Heart right ventricle (tissue), 16 donors: ENCODE measurements at places on chromosomes 1 and 21. TPM values are rescaled to one million over a fixed set of nuclear protein-coding genes. Genes with fewer than 3 reads are reported as not detected.

DNA sequence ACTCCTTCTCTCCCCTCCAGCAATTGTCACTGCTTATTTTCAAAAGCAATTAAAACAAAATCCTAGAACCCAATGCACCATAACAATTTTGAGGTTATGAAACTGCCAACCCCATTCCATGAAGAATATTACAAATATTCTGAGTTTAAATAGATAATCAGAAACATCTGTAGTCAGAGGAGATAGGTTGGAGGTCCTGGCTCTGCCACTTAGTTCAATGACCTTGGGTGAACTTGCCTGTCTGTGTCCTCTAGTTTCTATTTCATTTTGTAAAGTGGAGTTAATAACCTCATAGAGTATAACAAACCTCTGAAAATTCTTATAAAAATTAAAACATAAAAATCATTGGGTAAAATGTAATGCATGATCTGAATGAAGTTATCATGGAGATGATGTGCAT, 164.6 kb downstream of the KCTD3 start:
- H3K36me3 ChIP-seq = no peaks in the 10 kb centered on the region
- no peaks in the 10 kb centered on the region for H3K27me3 ChIP-seq
- no peak overlapping the region for H3K27ac ChIP-seq
- DNase-seq = no peak

- H3K4me1 ChIP-seq = no peaks in the 10 kb centered on the region
- no peak overlapping the region for H3K27ac ChIP-seq
- no peaks in the 10 kb centered on the region for H3K27me3 ChIP-seq
- no peaks in the 10 kb centered on the region for H3K36me3 ChIP-seq
Observed at GRCh38 chr21:25855576-25855975, 120.8 kb downstream of the GABPA start.

DNA sequence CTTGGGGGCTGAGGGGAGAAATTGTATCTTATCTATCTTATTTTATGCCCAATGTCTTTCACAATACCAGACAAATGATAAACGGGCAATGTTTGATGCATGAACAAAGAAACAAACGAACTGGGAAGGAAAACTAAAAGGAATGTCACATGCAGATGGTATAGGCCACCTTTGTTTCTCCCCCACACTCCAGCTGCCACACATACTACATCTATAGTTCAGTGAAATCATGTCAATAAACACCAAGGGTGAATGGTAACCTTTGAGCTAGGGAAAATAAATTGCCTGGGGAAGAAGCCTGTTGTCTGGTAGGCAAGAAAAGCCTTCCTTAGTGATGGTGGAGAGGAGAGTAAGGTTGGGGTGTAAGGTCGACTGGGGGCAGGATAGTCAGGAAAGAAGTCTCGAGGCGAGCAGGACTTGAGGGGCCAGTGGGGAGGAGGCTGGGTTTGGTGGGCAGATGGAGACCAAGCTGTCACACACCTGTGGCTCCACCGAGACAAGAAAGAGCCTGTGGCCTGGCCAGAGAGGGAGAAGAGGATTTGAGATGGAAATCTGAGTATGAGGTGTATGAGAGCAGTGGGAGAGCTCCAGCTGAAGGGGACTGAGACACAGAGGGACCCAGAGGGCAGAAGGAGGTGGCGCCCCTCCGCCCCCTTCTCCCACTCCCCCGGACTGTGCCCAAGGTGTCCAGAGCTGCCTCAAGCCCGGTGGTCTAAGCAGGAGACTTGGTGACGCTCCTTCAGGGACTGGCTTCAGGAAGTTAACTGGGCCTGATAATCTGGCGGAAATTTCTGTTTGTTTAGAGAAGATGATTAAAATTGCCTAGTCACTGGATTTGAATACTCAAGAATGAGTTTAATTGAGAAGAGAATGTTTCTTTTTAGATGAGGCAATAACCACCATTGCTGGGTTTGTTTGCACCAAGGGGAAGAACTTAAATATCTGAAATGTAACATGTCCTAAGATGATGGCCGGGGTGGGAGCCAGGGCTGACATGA, 37.3 kb downstream of the ATF3 start:
- no peaks in the 10 kb centered on the region for H3K27me3 ChIP-seq
- H3K27ac ChIP-seq = no peak overlapping the region
- H3K4me3 ChIP-seq = no peak overlapping the region
- DNase-seq = no peak

DNA sequence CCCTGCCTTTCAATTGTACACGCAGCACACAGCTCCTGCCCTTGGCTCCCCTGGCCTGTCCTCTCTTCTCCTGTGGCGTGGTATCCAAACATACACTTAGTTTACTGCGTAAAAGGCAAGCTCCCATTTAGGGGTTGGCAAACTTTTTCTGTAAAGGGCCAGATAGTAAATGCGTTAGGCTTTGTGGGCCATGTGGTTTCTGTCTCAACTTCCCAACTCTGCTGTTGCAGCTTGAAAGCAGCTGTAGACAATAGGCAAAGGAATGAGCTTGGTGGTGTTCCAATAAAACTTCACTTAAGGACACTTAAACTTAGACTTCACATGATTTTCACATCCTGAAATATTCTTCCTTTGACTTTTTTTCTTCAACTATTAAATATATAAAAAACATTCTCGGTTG, 63.3 kb downstream of the RHOU start:
- H3K36me3 ChIP-seq = no peaks in the 10 kb centered on the region
- H3K27ac ChIP-seq = no peak overlapping the region
- peaks cover 5% of the 10 kb centered on the region for H3K4me1 ChIP-seq
- DNase-seq = no peak

- DNase-seq = no peak
- no peaks in the 10 kb centered on the region for H3K36me3 ChIP-seq
- peak overlapping the region; percentile 94 for H3K27ac ChIP-seq
- H3K27me3 ChIP-seq = no peaks in the 10 kb centered on the region
- H3K4me3 ChIP-seq = peak overlapping the region; percentile 70
Observed at GRCh38 chr1:26280333-26281042, 602 bp downstream of the SH3BGRL3 start.

DNA sequence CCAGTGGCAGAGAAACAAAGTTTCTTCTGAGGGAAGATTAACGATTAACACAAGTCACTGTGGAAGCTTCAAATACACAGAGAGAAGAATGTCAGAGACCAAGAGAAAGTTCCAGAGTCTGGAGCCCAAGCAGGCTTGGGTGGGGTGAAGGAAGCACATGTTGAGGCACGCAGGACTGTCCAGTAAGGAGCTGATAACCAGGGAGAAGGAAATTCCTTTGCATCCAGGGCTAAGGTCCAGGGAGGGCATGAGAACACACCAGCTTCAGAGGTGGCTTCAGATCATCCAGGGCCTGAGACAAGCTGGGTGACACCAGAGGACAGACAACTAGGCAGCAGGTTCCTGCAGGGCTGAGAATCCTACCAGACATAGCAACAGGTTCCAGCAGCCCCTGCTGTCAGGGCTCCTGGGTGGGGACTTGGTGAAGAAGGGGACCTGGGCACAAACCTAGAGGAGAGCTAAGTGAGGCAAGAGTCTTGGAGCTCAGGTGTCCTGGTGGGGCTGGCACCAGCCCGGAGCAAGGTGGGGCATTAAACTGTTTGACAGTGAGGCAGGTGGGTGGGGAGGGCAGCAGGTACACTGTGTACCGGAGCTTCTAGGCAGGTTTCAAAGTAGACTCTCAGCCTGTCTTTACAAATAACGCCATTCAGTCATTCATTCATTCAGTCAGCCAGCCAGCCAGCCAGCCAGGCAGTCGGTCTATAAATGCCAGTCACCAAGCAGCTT, 2.6 kb upstream of the SPRR1A start:
- H3K4me1 ChIP-seq = no peaks in the 10 kb centered on the region
- H3K36me3 ChIP-seq = no peaks in the 10 kb centered on the region
- no peaks in the 10 kb centered on the region for H3K27me3 ChIP-seq
- no peak overlapping the region for H3K27ac ChIP-seq
- no peak overlapping the region for H3K4me3 ChIP-seq

DNA sequence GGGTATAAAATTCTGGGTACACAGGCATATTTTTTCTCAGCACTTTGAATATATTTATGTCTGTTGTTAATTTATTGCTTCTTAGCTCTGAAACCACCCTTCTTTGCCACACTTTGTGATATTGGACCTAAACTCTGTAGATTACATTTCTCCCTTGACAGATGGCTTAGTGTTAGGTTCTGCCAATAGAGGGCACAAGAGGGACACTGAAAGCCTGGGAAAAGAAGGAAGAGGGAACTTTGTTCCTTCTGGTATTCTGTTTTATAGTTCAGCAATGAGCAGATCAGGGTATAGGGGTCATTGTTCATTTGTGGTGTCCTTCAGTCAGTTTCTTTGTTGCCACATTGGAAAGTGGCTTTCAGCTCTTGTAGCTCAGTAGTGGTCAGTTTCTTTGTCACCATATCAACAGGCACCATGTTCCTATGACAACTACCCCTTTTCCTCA, 423.5 kb upstream of the PROX1 start:
- H3K27ac ChIP-seq = no peak overlapping the region
- no peak overlapping the region for H3K4me3 ChIP-seq
- no peaks in the 10 kb centered on the region for H3K27me3 ChIP-seq
- no peak for DNase-seq
- H3K36me3 ChIP-seq = no peaks in the 10 kb centered on the region
- H3K4me1 ChIP-seq = no peaks in the 10 kb centered on the region

DNA sequence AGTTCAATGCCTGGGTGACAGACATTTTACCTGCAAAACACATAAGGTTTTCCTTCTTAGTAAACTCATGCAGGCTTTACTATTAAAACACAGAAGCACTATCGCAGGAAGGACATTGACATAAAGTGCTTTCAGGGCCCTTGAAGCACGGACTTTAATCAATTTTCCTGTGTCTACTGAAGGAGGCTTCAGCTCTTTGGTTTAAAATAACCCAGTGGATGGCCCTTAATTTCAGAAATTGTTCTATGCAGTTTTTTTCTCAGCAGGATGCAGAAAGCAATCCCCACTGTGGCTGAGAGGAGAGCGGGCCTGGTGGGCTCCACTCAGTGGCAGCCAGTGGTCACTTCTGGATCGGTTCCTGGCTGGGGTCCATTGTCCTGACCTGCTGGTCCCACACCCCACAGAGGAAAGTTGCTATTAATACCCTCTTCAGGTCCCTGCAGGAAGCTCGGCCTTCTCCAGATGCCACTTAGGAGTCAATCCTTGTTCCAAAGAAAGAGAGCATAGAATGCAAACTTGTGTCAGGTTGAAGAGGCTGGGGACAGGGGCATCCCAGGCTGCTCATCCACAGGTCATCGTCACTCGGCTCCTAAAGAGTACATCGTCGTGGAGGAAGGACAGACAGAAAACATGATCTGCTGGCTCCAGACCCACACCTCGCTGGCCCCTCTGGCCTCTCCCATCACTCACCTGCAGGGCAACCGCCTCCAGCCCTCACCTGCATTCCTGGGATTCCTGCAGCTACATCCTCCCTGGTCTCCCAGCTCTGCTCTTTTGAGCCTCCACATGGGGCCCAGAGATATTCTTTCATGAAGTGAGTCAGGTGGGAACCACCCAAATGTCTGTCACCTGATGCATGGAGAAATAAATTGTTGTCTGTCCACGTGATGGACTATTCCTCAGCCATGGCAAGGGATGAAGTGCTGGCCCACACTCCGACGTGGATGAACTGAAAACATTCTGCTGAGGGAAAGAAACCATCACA, 153.1 kb downstream of the PSMG1 start:
- H3K27ac ChIP-seq = peak overlapping the region; percentile 61
- H3K4me3 ChIP-seq = no peak overlapping the region
- no peak for DNase-seq

GRCh38 chr1:21680918-21681317, 11.8 kb upstream of the RAP1GAP start:
- H3K4me1 ChIP-seq = no peaks in the 10 kb centered on the region
- H3K4me3 ChIP-seq = no peak overlapping the region
- no peak for DNase-seq
- H3K36me3 ChIP-seq = peaks cover 77% of the 10 kb centered on the region
- H3K27me3 ChIP-seq = no peaks in the 10 kb centered on the region
- no peak overlapping the region for H3K27ac ChIP-seq

SYPL2 gene
- 26.8 TPM for total RNA-seq

TMEM269 gene
- not detected for total RNA-seq

FAM177B gene
- not detected for total RNA-seq

GSTM2 gene
- 63.5 TPM for total RNA-seq

EFNA4 gene
- total RNA-seq = 2.0 TPM

YARS1 gene
- total RNA-seq = 27.1 TPM

SLC2A5 gene
- total RNA-seq = 3.2 TPM

BNIPL gene
- 0.32 TPM for total RNA-seq
